NCI-H1092 treated with DMSO at 0.1 percent for 48 hours (cell line): ENCODE measurements at places on chromosomes 7 and 10.

DNA sequence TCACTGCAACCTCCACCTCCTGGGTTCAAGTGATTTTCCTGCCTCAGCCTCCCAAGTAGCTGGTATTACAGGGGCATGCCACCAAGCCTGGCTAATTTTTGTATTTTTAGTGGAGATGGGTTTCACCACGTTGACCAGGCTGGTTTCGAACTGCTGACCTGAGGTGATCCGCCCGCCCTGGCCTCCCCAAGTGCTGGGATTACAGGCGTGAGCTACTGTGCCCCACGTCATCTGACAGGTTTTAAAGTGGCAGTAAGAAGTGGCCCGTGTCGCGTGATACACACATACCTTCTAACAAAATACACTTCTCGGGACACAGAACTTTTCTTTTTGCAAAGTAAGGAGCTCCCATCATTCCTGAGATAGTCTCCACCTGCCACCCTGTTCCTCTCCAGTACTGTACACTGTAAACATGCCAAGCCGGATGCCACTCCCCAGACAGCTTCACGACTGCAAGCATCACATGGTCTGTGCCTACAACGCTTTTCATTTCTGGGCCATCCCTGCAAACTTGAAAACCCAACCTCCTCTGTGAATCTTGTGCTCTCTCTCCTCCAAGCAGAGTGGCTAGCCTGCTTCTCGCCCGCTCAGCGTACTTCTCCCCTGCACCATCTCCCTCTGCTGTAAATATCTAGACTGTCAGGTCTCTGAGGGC is 256.3 kb upstream of the KLF14 start:
- DNase-seq, result no peak

- DNase-seq, result no peak
Measured at GRCh38 chr7:149529136-149529718, 31.6 kb upstream of the ZNF746 start.

- no peak for DNase-seq
Measured at GRCh38 chr10:48957361-48958151, 17.9 kb upstream of the LRRC18 start.

- no peak for DNase-seq
Measured at GRCh38 chr10:1903982-1904381, 166.7 kb upstream of the ADARB2 start.

GRCh38 chr10:75165684-75166622 is 44.6 kb upstream of the VDAC2 start:
- DNase-seq, result no peak

- DNase-seq, result no peak
Measured at GRCh38 chr7:28354601-28355402, 57.5 kb upstream of the CREB5 start.

GRCh38 chr10:103350517-103351260 is at the start of gene PCGF6:
Gene PCGF6 (minus strand): TSS chr10:103351140. CDS start chr10:103351066, 74 bp downstream.
- DNase-seq, result peak; percentile 69

GRCh38 chr10:1089017-1089689 is 33.0 kb downstream of the WDR37 start:
- DNase-seq, result no peak

GRCh38 chr10:119315128-119316001 is 108.0 kb downstream of the GRK5 start:
- DNase-seq, result no peak

GRCh38 chr10:79184145-79184625 is 115.4 kb downstream of the ZMIZ1 start:
- DNase-seq, result peak; percentile 53

- no peak for DNase-seq
Measured at GRCh38 chr7:27163288-27164044, 1.9 kb downstream of the HOXA9 start.

GRCh38 chr10:116450861-116451260 is 23.2 kb downstream of the PNLIPRP3 start:
- DNase-seq, result no peak

- DNase-seq, result no peak
Measured at GRCh38 chr10:34281661-34282582, 533.2 kb downstream of the PARD3 start.

GRCh38 chr7:140451716-140452115 is 27.6 kb downstream of the MKRN1 start:
- no peak for DNase-seq

DNA sequence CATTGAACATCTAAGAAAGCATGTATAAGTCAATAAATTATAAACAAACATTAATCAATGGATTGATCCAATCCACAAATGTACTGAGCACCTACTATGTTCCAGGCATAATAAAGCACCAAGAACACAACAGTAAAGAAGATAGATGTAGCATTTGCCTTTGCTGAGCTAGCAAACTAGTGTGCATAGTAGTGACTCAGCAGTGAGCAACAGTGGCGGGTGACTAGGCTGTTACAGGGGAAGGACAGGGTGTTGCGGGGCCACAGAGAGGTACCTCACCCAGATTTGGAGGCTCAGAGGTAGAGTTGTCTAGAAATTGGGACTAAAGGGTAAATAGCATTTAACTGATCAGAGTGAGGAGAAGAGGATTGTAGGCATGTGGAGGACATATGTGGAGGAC is 83.6 kb downstream of the NXPH1 start:
- no peak for DNase-seq

GRCh38 chr10:28873540-28873939 is 196.2 kb downstream of the BAMBI start:
- no peak for DNase-seq
